SJCRH30 (cell line): ENCODE measurements at places on chromosomes 7 and 10.

GRCh38 chr7:70812511-70812910, 319.4 kb upstream of the GALNT17 start:
- DNase-seq, result no peak

DNA sequence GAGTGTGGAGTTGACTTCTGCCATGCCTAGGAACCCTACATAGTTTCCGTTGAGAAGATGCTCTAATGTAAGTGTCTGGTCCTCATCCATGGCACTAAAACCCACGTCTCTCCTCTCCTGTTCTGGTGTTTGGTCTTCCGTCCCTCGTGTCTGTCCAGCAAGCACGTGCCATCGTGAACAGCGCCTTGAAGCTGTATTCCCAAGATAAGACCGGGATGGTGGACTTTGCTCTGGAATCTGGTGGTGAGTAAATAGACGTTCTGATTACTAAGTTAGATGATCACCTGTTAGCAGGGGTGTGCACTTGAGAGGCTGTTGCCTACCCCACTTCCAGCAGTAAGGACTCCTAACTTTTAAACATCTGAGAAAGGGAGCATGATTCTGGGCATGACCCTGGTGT, 15.1 kb upstream of the GET4 start:
- no peak for DNase-seq

GRCh38 chr7:30201161-30201666, 66.4 kb downstream of the MTURN start:
- DNase-seq, result no peak

- DNase-seq, result peak; percentile 5
Observed at GRCh38 chr10:59434463-59435321, 72.3 kb upstream of the FAM13C start.
